NCI-H524 (cell line): ENCODE measurements at places on chromosomes 2 and 18.

DNA sequence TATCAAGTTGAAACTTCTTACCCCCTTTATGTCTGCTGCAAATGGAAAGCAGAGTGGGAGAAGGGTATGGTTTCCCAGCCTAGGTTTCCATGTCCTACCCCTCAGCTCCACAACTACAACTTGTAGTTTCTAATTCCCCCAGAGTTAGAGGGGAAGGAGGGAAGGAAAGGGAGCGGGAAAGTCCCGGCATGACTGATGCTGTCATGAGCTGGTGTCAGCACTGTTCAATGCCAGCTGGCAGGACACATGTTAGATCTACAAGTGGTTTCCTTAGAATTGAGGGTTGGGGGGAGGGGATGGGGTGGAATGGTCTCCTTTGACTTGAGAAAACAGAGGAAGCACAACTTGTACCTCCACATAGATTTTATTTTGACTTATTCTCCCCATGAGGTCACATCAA lies 194.0 kb downstream of the MBD2 start:
- DNase-seq: no peak

DNA sequence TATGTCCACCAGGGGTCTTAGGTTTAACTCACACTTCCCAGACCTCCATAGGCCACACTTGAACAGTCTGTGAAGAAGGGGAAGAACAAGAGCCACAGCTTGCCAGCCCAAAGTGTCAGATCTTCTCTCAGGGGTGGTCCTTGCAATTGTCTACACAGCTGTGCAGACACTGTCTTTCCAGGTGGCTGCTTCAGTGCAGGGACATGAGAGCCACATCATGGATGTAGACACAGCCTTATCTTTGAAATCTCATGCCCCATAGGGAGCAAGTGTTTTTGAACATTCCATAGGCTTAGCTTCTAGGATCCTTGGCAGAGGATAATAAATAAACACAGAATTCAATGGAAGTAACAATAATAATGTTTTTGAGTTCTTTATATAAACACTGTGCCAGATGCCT lies 6.7 kb downstream of the ZNF407 start:
- no peak for DNase-seq

DNA sequence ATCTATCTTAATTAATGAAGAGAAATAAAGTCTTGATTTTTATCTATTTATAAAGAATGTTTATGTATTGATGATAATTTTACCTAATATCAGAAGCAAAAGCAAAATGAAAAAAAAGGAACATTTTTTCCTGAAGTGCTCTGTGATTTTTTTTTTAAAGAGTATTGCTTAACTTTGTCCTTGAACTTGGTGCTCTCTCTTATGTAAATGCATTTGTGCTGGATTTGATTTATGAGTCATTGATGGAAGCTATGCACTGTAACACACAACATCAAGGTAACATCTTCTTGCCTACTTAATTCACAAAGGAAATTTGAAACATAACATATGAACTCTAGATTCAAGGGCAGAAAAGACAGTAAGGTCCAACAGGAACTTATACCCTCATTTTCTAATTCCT lies 312.9 kb upstream of the CDH19 start:
- DNase-seq: no peak

GRCh38 chr2:204664708-204665121 lies 119.4 kb downstream of the PARD3B start:
- no peak for DNase-seq

DNA sequence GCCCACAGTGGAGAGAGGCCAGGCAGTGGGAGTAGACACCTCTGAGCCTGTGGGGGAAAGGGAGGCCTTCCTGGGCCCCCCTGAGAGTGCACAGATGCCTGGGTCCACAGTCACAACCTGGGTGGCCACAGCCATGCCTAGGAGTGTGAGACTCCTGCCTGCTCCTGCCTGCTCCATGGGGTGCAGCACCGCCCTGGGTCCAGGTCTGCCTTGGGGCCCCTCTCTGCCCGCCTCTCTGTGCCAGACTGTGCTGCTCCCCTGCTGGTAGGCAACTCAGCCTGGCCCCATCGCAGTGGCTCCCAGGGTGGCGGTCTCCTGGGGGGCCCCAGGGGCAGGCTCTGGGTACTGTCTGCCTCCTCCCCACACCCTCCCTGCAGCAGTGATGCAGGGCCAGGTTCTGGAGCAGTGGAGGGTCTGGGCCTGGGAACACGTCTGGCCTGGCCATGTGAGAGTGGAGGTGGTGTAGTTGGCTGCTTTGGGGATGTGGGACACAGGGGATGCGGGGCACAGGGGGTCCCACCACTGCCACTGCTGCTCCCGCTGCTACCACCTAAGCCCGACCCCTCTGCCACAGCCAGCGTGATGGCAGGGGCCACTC lies 60.1 kb upstream of the DLX2 start:
- DNase-seq: no peak

DNA sequence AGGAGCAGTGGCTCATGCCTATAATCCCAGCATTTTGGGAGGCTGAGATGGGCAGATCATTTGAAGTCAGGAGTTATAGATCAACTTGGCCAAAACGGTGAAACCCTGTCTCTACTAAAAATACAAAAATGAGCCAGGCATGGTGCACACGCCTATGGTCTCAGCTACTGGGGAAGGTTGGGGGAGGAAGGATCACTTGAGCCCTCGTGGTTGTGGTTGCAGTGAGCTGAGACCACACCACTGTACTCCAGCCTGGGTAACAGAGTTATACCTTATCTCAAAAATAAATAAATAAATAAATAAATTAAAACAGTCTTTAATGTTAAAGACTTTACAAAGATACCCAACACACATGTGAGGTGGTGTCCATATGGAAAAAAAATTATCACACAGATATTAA lies 134.0 kb downstream of the C2orf74 start:
- no peak for DNase-seq
